ENCODE measurements at places on chromosomes 3 and 15.

DNA sequence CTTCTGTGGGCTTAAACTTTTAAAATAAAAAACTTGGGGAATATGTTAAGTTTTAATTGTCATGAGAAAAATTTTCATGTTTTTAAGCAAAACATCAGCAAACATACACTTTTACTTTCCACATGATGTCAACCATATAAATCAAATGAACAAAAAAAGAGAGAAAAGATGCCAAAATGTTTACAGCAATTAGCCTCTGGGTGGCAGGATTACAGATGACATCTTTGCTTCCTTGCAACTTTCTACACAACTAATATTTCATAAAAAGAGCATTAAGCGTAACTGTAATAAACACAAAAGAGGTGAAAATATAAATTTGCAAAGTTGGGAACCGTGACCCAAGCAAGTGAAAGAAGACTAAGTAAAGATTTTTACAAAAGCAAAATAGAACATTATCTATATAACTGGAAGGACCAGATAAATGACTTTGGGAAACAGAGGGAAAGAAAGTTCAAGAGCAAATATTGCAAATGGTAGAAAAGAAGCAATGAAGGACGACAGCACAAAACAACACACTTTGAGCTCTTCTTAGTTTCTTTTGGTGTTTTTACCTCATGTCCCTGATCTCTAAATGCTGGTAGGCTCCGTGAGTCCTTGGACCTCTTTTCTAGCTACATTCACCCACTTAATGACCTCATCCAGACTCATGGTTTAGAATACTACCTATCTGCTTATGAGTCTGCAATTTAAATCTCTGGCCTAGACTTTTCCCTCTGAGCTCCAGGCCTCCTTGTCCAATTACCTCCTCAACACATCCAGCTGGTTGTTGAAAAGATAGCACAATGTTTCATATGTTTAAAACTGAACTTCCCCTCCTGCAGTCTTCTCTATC, 9.4 kb downstream of the TP53BP1 start:
- peak; percentile 22 for DNase-seq

- DNase-seq = peak; percentile 23
Observed at GRCh38 chr3:131804565-131805133, 230.2 kb downstream of the CPNE4 start.

GRCh38 chr15:66711862-66712261, 9.8 kb downstream of the SMAD6 start:
- DNase-seq = peak; percentile 67

GRCh38 chr3:106160396-106160795, 291.6 kb upstream of the CBLB start:
- DNase-seq = no peak

- no peak for DNase-seq
Observed at GRCh38 chr3:94064243-94064860, 1.5 kb downstream of the NSUN3 start.

- peak; percentile 29 for DNase-seq
Observed at GRCh38 chr3:32238453-32239306, at the start of gene CMTM8. TSS of gene CMTM8 (plus strand) at chr3:32238680. CDS start at chr3:32238973, 293 bp downstream.

DNA sequence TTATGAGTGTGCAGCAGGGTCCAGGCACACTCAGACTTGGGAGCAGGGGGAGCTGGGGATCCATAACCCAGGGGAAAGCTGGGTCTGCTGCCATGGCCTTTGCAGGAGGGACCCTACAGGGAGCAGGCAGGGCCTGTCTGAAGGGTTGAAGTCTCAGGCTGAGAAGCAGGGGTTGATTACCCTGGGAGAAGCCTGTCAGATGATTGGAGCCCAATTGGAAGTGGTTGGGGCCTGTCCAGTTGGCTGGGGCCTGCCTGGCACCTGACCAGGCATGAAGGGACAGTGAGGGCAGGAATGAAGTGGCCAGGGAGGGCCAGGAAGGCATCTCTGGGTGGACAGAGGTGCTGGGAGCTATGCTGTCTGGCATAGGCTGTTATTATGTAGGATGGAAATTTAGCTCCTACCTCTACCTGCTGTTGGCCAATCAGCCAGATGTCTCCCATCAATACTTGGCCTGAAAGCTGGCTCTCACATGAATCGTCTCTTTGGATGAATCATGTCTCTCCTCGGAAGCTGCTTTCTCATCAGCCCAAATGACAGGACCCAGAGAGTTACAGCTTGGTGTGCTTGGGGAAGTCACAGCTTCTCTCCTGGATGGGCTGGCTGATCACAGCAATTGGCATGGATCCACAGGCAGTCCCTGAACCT, 27.4 kb upstream of the SLCO2A1 start:
- peak; percentile 51 for DNase-seq

DNA sequence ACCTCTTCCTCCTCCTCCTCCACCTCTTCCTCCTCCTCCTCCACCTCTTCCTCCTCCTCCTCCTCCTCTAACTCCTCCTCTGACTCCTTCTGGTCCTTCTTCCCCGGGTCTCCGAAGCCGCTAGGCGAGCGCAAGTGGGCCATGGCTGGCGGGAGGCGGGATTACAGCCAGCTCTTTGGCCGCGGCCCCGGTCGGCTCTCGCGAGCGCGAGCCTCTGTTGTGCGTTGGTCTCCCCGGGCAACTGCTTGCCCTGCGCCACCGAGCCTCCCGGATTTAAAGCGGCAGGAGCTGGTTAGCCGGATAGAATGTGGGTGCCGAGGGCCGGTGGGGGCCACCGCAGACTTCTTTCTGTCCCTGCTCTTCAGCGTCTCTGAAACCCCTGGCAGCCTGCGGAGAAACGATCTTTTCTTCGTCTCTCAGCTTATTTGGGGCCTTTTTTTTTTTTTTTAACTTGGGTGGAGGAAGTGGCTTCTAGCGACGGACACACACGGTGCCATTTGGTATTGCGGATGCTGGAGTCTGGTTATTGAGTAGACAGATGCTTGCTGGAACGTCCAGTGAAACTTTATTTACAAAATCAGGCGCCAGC, at the start of gene ERICH6:
ERICH6 (minus strand) TSS at position 165 of the 589 bp plus-strand sequence; CDS start at position 143, 22 bp downstream.
- DNase-seq = peak; percentile 92

DNA sequence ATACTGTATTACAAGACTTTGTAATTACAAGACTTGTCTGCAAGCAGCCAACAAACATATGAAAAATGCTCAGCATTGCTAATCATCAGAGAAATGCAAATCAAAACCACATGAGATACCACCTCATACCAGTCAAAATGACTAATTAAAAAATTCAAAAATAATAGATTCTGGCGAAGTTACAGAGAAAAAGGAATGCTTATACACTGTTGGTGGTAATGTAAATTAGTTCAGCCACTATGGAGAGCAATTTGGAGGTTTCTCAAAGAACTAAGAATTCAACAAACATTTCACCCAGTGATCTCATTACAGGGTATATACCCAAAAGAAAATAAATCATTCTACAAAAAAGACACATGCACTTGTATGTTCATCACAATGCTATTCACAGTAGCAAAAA, 617.5 kb upstream of the CCDC54 start:
- DNase-seq = peak; percentile 89

DNA sequence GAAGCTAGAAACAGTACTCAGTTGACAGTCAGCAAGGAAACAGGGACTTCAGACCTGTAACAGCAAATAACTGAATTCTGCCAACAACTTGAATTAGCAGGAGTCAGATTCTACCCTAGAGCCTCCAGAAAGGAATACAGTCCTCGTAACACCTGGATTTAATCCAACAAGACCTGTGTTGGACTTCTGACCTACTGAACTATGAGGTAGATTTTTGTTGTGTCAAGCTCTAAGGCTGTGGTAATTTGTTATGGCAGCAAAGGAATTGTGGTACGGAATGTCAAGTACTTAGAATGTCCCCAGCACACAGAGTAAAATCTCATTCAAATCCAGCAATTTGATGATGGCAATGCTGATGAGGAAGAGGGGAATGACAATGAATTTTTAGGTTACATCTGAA, 234.1 kb downstream of the LRRN1 start:
- DNase-seq = no peak

GRCh38 chr15:48085591-48085930, 35.2 kb upstream of the SLC24A5 start:
- no peak for DNase-seq

- DNase-seq = no peak
Observed at GRCh38 chr15:55320238-55320550, 1.2 kb downstream of the PIGB start.

GRCh38 chr3:147417551-147418295, 8.6 kb downstream of the ZIC1 start:
- no peak for DNase-seq

GRCh38 chr3:186520431-186520830, 23.7 kb downstream of the CRYGS start:
- DNase-seq = no peak

GRCh38 chr15:41423979-41424659, 7.2 kb downstream of the RTF1 start:
- DNase-seq = no peak

DNA sequence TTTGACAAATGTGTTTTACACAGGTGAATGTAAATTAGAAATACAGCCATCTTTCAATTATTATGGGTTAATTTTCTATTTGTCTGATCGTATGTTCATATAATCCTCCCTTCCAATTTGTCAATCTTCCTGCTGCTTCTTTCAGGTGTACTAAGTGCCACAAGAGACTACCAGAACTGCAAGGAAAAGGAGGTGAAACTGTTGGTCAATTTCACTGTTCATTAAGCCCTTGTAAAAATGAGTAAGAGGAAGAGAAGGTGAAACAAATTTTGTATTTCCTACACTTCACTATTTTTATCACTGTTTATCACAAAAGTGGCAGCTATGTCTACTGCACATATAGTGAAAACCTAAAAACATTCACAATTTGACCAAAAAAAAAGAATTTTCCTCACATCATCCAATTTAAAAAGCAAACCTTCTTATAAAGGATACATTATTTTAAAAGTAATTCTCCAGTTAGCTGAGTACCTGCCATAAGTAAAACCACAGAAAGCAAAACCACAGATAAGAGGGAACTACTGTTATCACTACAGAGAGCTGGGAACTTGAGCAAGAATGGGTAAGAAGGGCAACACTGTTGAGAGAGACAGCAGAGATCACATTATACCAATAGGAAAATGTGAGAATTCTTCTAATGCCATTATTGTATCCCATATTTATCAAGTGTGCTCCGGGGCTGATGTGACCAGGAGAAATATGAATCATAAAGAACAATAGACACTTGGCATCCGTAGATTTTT, 163.0 kb downstream of the TBC1D5 start:
- DNase-seq = peak; percentile 7

GRCh38 chr3:56673781-56674457, 9.1 kb downstream of the TASOR start:
- DNase-seq = no peak

DNA sequence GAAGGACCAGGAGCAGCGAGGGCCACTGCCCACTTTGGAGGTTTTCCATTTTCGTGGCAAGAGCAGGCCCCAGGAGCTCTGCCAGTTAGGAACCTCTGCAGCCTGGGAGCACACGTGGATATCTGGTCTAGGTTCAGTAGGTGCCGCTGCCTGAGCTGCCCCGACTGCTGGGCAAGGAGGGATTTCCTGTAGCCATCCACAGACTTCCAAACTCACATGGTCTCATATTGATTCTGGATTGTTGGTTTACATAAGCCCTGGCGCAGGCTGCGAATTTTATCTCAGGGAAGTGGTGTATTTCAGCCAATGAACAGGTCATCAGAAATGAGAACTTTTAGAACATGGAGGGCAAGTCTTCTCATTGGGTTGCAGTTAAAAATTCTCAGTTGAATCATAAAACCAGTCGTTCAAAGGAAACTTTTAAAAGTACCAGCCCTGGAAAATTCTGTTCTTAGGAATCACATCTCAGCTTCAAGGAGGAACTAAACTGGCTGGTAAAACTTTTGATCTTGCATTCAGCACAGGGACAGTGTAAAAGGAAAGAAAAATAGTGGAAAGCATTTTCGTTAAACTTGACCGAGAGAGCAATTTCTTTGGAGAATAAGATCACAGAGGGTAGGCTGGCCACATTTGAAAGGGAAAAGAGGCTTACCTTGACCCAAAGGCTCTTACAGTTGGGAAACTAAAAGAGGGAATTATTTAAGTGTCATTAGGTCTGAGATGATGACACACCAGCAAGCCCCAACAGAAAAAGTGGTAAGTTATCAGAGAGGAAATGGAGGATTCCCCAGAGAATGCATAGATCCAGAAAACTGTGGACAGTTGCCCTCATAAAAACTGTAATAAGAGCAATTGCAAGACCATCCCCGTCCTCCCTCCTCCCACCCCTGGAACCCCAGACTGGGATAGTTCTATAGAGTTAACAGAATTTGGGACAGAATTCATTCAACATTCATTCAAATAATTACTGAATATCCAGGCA, 6.4 kb upstream of the RTP3 start:
- DNase-seq = peak; percentile 20

- DNase-seq = no peak
Observed at GRCh38 chr3:139715166-139715565, 37.4 kb upstream of the NMNAT3 start.

- peak; percentile 43 for DNase-seq
Observed at GRCh38 chr3:120284747-120285507, at the start of gene GPR156. TSS of gene GPR156 (minus strand) at chr3:120285222. CDS start at chr3:120244098, 41,124 bp downstream.

DNA sequence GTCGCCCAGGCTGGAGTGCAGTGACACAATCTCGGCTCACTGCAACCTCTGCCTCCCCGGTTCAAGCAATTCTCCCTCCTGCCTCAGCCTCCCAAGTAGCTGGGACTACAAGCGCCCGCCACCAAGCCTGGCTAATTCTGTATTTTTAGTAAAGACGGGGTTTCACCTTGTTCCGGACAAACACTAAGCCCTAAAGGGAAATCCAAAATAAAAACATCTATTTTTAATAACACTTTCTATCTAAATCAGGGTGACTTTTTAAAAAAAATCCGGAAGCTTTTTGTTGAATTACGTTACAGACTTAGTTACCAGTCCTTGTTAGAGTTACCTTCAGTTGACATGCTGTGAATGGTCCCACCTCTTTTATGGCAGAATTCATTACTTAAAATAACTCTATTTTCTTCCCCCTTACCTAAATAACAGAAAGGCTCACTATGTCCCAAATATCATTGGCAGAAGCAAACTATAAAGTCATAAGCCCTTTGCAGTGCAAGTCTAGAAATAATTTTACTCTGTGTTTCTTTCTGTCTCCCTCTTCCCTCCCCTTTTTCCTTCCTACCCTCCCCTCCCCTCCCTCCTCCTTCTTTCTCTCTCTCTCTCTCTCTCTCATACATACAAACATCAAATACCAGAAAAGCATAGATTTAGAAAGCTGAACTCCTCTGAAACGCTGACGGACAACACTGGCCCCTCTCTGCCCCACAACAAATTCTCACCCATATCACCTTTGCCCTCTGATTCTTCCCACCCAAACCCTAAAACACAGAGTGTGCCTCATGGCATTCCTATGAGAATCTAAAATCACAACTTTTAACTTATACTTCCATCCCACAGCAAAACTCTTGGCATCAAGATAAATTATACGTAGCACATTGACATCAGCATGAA, 18.3 kb downstream of the THBS1 start:
- peak; percentile 61 for DNase-seq

GRCh38 chr15:23516866-23517265, 48.6 kb upstream of the MKRN3 start:
- DNase-seq = no peak

DNA sequence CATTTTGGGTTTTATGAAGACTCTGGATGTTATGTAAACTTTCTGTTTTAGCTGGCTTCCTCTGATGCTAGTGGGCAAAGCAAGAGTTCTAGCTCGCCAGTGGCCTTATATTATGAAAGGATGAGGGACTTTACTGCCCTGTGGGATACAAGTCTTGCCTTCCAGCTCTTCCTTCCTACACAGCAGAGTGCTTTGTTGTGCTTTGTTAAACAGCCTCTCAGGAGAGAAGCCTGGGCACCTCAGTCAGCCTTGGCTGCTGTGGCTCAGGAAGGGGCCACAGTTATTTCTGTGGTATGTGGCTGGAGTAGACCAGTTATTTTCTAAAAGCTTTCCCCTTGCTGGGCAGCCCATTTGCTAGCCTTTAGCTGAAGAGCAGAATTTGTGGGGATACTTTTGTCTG, 69.5 kb upstream of the SUCLG2 start:
- no peak for DNase-seq

GRCh38 chr3:110420158-110420641, 651.4 kb upstream of the NECTIN3 start:
- DNase-seq = peak; percentile 90

- DNase-seq = no peak
Observed at GRCh38 chr3:38125305-38126120, 11.4 kb downstream of the ACAA1 start.

Measured in fibroblast of skin of right biceps (primary cell).